Ascending aorta (tissue), 2 donors: ENCODE measurements at places on chromosomes 6 and 20.

- DNase-seq = no peak
Measured at GRCh38 chr6:148878683-148879082, 131.9 kb downstream of the UST start.

DNA sequence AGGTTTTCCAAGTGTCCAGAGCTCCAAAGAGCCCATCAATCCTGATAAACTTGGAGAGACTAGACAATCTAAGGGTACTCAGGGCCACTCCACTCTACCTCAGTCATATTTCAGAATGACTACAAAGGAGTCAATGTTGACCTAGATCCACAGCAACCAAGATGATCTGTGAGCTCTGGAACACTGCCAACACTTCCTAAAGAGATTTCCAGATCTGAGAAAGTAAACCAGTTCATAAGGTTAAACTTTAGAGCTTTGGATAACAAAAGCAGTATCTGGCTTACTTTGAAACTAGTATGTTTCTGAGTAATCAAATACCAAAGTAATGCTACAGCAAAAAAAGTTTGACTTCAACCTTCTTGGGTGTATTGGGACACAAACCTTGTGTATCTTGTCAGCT is 122.7 kb downstream of the BTBD9 start:
- no peak for DNase-seq

GRCh38 chr20:50675671-50676376 is 15.5 kb downstream of the RIPOR3 start:
- DNase-seq = no peak

- DNase-seq = no peak
Measured at GRCh38 chr20:37879843-37880242, 23.1 kb upstream of the VSTM2L start.

GRCh38 chr20:44091026-44091425 is 96.0 kb downstream of the JPH2 start:
- peak; percentile 27 for DNase-seq

- no peak for DNase-seq
Measured at GRCh38 chr6:158024566-158025297, 43.1 kb downstream of the SYNJ2 start.

DNA sequence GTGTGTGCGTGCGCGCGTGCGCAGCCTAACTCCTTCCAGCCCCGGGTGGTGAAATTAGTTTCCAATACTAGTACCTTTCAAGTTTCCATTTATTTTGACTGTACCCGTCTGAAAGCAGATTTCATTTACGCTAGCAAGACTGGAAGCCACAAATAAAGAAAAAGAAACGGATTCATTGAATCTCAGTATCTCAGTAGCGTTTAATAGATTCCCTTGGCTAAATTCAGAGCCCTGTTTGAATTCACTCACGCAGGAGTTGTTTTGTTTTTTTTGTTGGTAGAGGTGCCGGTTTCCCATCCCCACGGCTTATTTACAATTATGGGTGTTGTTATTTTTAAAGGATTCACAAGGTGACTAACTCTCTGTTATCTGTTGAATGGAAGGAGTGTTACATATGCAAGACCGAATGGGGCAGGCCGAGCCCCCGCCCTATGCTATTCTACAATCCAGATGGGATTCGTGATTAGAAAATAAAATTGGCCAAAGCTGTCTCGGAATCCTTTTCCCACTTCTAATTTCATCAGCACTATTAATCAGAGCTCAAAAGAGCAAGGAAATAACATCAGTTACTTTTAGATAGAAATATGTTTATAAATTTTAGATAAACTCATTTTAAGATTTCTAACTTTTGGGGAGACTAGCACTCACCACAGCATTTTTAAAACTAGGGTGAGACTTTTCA is 2.3 kb upstream of the INSM1 start:
- DNase-seq = no peak

GRCh38 chr20:32941155-32941885 is 62.9 kb downstream of the SUN5 start:
- DNase-seq = no peak

GRCh38 chr6:7706269-7706668 is 19.6 kb upstream of the BMP6 start:
- no peak for DNase-seq
